ENCODE measurements at places on chromosomes 1 and 21.

DNA sequence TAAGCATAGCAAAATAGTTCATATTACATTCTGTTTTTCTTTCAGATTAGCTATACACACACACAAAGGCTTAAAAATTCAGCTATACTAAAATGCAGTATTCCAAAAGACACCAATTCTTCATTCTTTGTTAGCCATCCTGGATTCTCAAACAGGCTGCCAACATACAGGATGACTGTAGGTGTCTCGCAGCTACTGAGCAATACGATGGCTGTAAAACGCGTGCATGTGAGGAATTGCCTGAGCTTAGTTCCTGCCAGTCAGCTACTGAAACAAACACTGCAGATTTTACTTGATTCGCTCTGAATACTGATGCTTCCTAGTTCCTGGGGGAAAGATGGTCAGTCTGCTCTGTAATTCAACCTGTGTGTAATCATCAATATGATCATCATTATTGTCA lies 24.7 kb upstream of the HMGN1 start:
- no peak for DNase-seq

DNA sequence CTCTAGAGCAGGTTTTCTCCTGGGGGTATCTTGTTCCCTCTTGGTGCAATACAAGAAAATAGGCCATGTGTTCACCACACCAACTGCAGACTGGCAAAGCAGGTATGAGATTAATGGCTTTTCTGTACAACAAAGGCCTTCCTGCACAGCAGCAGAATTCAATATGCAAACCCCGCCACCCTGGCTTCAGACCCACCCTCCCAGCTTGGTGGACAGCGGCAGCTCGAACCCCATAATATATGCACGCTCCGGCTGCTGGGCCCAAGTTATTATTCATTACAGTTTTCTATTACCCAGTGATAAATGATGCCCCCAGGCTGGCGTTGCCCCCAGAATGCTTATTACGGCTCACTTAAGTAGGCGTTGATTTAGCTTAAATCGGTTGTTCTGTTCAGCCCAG lies 144.2 kb downstream of the RRAGC start:
- no peak for DNase-seq

GRCh38 chr1:222732216-222733159 lies 4.5 kb upstream of the FAM177B start:
- DNase-seq, result no peak

GRCh38 chr1:91846007-91846638 lies 39.8 kb downstream of the TGFBR3 start:
- DNase-seq, result peak; percentile 97

- peak; percentile 86 for DNase-seq
These were observed 694 bp downstream of the MEAF6 start for GRCh38 chr1:37513795-37514349.

DNA sequence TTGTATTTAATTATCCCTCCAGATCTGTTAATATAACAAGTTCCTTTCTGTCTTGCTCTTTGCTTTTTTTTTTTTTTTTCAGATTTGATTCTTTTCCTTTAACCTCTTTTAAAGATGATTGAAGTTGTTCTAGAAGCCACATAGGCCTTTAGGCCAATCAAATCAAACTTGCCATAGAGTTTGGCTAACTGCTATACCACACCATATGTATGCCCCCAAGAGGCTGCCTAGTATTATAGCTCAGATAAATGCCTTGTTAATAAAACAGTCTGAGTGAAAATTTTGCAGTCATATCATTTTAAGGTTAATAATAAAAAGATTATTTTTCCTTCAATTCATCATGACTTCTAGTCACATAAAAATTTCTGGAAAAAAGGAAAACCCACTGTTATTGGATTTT lies 696.0 kb upstream of the CHRM3 start:
- DNase-seq, result no peak

DNA sequence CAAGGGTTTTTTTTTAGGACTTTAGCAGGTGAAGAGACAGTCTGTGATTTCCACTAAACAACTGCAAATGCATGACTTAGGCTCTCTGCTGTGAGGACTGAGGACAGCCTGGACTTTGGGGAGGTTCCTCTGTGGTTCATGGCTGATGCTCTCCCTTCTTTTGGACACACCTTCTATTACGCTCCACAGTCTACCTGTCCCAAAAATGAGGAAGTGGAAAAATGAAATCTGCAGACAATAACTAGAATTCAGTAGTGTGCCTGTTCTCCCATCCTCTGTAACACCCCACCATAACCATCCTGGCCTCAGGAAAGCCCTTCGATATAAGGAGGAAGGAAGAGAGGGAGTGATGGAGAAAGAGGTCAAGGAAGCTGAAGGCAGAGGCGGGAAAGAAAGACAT lies 68.7 kb downstream of the NTPCR start:
- DNase-seq, result no peak

- DNase-seq, result no peak
These were observed 168.6 kb upstream of the FGGY start for GRCh38 chr1:59128239-59128736.

- peak; percentile 65 for DNase-seq
These were observed 814 bp upstream of the DYRK3 start for GRCh38 chr1:206634365-206635079.

DNA sequence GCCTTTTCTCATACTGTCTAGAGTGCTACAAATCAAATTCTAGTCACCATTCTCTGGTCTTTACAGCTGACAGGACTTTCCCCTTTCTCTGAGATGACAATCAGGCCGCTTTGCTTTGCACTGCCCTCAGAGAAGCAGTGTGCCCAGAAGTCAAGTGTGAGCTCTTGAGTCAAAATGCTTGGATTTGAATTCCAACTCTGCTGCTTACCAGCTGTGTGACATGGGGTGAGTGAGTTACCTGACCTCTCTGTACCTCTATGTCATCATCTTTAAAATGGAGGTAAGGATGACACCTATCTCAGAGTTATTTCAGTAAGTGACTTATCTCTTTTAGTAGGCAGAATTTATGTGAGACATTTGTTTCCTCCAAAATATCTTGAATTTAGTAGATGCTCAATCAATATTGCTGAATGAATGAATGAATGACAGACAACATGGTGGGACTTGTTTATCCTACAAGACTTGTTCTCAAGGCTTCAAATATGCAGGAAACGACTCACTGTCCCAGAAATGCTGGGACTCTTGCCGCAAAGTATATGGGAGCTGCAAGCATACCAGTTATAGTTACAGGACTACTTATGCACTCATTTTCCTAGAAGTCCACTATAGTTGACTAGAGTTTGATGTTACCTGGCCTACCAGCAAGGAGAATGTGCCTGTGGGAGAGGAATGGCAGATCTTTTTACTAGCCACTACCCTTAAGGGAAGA lies 38.1 kb upstream of the A3GALT2 start:
- no peak for DNase-seq

DNA sequence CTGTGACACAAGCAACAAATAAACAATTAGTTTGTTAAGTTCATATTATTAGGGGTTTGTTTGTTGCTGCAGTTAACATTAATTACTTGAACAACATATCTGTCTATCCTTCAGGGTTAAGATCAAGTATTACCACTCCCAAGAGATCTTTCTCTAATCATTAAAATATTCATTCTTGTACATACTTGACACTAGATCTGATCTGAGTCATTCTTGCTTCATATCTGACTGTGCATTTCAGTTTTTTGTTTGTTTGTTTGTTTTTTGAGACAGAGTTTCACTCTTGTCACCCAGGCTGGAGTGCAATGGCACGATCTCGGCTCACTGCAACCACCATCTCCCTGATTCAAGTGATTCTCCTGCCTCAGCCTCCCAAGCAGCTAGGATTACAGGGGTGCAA lies 613.3 kb upstream of the PLXNA2 start:
- DNase-seq, result no peak

DNA sequence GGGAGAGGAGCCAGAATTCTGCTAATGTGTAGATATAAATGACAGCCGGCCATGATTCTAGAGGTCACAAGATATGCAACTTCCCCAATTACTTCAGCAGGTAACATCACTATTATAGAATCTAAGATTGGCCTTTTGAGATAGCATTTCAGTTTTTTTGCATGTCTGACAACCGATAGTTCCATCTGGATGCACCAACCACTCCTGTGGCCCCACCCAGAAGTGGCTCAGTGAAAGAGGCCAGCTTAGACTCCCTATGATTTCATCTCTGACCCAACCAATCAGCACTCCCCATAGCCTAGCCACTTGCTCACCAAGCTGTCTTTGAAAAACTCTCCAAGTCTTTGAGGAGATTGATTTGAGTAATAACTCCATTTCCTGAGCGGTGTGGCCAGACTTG lies 30.3 kb upstream of the NUF2 start:
- DNase-seq, result no peak

Data from NCI-H2029 treated with DMSO at 0.1 percent for 48 hours (cell line).